ENCODE measurements at places on chromosomes 16 and 17.

DNA sequence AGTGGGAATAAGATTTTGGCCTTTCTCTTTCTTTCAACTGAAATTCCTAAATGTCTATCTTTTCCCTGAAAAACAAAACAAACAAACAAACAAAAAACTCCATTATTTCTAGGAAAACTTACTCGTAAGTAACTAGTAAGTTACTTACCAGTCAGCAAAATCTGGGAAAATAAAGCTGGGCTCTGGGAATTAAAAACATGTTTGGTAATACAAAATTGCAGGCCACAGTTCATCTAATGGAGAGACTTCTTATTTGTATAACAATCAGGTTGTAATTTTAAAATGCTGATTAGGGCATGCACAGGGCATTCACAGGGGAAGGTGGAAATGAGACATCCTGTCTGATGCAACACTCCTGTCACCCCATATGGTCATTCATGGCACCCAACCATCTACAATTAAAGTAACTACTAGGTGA is 3.8 kb upstream of the WIPI1 start:
- no peak for DNase-seq

DNA sequence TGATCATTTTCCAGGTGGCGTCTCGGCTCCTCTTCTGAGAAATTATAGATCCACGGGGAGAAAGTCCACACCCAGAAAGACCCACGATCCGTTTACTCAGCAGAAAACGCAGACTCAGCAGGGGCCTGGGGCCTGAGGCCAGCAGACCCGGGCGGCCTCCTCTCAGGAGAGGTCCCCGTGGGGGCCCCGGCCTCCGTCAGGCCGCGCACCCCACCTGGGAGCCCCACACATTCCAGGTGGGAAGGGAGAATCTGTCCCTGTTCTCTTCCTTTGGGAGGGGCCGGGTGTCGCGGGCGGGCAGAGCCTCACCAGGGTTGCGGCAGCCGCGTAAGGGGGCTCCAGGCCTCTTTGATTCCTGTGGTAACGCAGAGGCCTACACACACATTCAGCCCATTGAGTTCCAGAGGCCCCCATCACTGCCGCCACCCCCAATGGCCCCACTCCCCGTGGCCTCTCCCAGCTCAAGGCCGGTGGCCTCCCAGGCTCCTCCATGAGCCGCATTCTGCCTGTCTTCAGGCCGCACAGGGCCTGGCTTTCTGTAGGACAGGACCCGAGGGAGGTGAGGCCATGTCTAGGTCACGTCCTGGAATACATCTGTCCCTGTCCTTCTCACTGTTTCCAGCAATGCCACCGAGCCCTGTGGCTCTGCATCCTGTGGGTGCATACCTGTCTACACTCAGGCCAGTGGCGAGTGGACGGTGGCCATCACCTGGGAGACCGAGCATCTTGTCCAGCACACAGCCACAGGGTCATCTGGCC is 1.6 kb upstream of the IGFALS start:
- DNase-seq, result no peak

- no peak for DNase-seq
Measured at GRCh38 chr16:69270831-69271230, 40.3 kb upstream of the VPS4A start.

GRCh38 chr17:17492085-17492484 is 4.1 kb downstream of the RASD1 start:
- DNase-seq, result no peak

- no peak for DNase-seq
Measured at GRCh38 chr16:69197573-69197972, 10.6 kb downstream of the SNTB2 start.

GRCh38 chr17:9676084-9676483 is 30.8 kb downstream of the USP43 start:
- DNase-seq, result no peak

DNA sequence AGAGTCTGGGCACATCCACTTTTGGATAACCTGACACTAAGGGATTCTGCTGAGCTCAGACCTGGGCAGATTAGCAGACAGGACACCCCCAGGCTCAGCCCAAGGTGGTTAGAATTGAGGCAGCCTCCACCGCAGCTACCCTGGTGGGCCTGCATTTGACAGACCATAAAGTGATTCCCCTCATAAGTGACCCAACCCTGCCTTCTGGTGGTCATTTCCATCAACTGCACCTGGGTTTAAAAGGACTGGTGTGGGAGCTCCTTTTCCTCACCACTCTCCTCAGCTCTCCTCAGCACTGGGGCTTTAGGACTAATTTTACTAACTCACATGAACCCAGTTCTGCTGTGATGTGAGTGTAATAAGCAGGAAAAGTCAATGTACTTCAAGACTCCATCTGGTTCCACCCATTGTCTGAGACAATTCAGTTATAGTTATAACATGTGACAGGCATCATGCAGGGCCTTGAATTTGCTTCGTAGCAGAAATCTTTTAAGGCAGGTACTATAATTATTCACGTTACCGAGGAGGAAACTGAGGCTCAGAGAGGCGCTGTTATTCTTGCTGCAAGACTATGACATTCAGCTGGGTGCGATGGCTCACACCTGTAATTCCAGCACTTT is 42.5 kb downstream of the MYH3 start:
- DNase-seq, result peak; percentile 31

- no peak for DNase-seq
Measured at GRCh38 chr17:17088541-17089525, 46.6 kb downstream of the MPRIP start.

- no peak for DNase-seq
Measured at GRCh38 chr16:67963662-67964321, 4.6 kb downstream of the SLC12A4 start.

- peak; percentile 98 for DNase-seq
Measured at GRCh38 chr17:42519546-42520491, 16.2 kb upstream of the NAGLU start.

GRCh38 chr17:1930337-1930645 is 94.8 kb downstream of the RTN4RL1 start:
- DNase-seq, result no peak

DNA sequence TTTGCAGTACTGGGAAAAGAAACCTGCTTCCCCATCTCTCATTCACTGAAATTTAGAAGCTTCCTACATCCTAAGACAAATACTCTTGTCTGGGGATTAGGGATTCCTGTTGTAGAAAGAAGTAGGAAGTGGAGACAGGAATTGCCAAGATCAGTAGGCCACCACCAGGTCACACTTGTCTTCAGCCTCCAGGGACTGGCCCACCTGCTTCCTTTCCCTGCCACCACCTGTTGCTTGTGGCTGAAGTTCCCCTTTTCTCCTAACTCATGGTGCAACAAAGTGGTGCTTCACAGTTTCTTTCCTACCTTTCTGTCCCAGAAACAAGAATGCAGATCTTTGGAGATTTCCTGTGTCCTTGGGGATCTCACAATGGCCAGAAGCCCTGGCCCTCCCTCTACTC is 82.4 kb downstream of the WNT3 start:
- DNase-seq, result no peak

- no peak for DNase-seq
Measured at GRCh38 chr16:23500862-23501225, 9.4 kb downstream of the GGA2 start.

DNA sequence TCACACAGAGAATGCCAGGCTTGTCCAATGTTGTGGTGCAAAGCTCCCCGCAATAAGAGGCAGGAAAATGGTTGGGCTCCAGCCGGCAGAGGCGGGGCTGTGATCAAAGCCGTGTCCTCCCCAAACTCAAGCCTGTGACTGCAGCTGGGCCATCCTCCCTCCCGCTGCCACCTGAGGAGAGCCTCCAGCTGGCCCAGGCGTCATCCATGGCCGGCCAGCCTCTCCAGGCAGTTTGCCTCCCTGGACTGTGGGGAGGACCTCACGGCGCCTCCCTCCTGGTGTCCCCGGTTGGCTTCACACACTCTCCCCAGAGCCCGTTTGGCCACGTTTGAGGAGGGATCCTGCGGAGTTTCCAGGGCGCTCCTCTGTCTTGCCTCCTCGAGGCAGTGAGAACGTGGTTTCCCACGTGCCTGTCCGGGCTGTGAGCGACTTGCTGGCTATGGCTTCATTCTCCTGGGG is 134.1 kb downstream of the IRF8 start:
- DNase-seq, result no peak

GRCh38 chr17:17062866-17063265 is 20.6 kb downstream of the MPRIP start:
- DNase-seq, result no peak

- DNase-seq, result no peak
Measured at GRCh38 chr16:9370061-9370491, 278.6 kb downstream of the HAPSTR1 start.

DNA sequence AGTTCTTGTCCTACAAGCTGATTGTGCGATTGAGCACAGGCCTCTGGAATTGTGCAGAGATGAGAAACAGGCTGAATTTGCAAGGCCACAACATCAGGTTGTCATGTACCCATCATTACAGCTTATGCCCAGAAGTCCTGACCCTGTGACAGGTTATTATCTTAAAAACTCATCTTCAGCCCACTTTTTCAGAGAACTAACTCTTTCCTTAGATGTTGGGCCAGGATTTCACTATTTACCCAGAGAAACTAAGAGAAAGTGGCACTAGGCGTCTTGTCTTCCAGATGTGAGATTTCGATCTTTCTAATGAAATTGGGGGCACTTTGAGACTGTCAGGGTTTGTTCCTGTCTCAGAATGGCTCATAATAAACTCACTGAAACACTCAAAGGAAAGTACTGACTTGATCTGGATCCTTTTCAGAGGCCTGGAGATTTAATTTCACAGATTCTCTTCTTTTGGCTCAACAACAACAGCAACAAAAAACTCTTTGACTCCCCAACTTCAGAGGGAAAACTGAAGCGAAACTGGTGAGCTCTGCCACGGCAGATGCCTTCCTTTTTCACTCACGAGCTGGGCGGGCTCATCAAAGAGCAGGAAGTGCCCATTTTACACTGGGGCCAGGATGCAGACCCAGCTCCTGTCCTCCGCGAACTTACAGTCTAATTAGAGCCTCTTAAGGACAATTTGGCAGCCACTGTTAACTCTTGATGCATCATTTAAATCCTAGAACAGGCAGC is 17.7 kb upstream of the SLC12A3 start:
- no peak for DNase-seq

DNA sequence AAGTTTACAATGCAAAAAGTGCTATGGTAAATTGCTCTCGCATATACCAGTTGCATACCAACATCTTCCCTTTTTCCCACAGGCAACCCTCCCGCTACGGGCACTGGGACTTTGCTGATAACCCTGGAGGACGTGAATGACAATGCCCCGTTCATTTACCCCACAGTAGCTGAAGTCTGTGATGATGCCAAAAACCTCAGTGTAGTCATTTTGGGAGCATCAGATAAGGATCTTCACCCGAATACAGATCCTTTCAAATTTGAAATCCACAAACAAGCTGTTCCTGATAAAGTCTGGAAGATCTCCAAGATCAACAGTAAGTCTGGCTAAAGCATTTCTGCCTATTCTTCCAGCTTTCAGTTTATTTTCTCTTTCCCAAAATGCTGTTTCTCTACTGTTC is 27.9 kb upstream of the HSBP1 start:
- no peak for DNase-seq

DNA sequence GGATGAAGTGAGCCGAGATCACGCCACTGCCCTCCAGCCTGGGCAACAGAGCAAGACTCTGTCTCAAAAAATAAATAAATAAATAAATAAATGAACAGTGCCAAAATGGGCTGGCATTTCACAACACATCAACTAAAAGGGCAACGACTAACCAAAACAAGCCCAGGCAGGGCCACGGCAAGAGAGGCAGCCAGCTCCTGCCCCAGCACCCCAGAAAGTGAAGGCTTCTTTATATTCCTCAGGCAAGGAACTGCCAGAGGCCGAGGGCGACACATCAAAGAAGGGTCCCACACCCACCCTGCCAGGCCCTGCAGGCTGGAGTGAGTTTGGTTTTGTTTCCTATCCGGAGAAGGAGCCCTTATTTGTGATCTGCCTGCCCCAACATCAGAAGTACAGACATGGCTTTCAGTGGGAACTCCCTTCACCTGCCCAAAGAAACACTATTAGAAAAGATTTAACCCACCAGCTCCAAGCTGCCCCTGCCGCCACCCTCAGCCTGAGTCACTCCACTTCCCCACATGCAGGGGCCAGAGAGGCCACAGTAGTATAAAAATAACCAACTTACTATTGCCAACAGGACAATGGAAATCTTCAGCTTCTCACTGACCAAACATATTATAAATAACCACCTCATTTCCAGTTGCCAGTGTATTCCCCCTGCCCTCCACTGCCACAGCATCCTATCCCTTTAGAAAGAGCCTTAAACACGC is 8.0 kb downstream of the FBXO31 start:
- DNase-seq, result peak; percentile 80

DNA sequence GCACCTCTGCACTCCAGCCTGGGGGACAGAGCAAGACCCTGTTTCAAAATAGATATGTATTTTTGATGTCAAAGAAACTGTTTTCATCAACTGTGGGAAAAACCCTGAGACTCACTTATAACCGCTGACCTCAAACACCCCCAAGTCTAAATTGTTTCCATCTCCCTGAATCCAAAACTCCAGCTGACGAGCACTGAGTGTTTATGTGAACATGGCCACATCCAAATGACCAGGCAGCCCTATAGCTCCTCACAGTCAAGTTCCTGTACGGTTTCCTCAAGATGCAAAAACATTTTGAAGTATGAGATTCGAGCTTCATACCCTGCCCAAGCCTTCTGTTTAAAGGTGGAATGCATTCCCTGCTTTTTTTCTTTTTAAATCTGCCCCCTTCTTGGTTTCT is 45.3 kb upstream of the ZCCHC14 start:
- DNase-seq, result no peak

GRCh38 chr16:77745972-77746371 is 23.7 kb downstream of the NUDT7 start:
- DNase-seq, result no peak

GRCh38 chr16:9802160-9802559 is 380.1 kb downstream of the GRIN2A start:
- DNase-seq, result no peak

- DNase-seq, result no peak
Measured at GRCh38 chr16:25570131-25570530, 121.6 kb upstream of the HS3ST4 start.

DNA sequence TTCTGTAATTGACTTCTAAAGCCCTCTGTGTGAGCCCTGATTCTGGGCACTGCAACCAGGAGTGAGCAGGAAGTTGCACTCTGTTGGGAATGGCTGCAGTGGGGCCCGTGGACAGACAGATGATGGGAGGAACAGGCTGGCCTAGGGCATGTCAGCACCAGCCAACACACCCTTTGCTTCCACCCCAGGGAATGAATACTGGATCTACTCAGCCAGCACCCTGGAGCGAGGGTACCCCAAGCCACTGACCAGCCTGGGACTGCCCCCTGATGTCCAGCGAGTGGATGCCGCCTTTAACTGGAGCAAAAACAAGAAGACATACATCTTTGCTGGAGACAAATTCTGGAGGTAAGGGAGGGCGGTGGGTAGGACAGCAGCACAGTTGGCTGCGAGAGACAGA is 10.8 kb upstream of the LPCAT2 start:
- no peak for DNase-seq

All from kidney capillary endothelial cell (primary cell).